ENCODE measurements at places on chromosomes 5 and 9. TPM values are rescaled to one million over a fixed set of nuclear protein-coding genes. Genes with fewer than 3 reads are reported as not detected.

NR2F1-AS1 gene
- 4.1 TPM for total RNA-seq

CORO2A gene
- total RNA-seq: 1.3 TPM

SPINK13 gene
- not detected for total RNA-seq

DNM1 gene
- total RNA-seq: 45.5 TPM

SMIM33 gene
- total RNA-seq: not detected

ARSI gene
- 0.38 TPM for total RNA-seq

CDH6 gene
- total RNA-seq: 1.3 TPM
